Cardiac muscle cell (in vitro differentiated cells and primary cell): ENCODE measurements at places on chromosomes 1 and 21.

DNA sequence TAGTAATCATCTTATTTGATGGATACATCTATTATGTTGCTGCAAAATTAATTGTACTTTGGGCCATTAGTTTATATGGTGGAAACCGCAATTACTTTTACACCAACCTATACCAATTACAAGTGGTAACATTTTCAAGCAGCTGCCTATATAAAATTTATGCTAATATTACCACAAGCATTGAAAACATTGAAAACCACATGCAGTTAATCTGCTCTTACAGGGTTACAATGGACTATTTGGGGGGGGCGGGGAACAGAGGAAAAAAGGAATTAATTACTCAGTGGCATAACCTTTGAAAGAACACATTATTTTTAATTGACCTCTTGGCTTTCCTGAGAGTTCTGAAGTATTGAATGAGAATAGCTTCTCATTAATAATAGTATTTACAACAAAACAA is 1793.2 kb downstream of the NCAM2 start:
- no peak for DNase-seq

DNA sequence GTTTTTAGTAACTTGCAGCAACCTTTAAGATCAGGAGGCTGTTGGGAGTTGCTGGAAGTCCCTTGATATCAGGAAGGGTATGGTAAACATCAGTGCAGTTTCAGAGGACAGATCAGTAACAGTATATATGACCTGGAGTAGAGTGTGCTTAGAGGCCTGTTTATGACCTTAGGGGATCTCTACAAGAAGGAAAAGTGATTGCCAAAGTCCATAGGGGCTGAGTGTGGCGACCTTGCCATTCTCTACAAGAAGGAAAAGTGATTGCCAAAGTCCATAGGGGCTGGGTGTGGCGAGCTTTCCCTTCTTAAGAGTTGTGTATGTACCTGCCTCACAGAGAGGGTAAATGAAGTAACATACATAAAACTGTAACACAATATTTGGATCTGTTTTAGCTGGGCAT is 28.5 kb upstream of the AXDND1 start:
- no peak for DNase-seq

DNA sequence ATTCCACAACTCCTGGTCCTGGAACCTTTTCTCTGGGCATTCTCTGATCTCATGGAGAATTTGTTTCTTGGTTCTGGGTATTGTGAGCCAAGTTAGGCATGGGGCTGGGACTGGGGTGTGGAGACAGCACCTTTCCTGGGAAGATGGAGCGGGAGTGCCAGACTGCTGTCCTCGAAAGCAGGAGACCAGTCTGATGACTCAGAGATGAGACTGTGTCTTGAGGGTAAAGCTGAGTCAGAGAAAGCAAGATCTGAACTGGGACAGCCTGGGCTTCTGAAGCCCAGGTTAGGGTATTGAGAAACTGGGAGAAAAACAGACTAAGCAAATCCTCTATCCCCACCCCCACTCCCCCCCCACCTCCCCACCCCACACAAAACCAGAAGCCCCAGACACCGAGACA is 2.2 kb upstream of the KANK4 start:
- DNase-seq: no peak

DNA sequence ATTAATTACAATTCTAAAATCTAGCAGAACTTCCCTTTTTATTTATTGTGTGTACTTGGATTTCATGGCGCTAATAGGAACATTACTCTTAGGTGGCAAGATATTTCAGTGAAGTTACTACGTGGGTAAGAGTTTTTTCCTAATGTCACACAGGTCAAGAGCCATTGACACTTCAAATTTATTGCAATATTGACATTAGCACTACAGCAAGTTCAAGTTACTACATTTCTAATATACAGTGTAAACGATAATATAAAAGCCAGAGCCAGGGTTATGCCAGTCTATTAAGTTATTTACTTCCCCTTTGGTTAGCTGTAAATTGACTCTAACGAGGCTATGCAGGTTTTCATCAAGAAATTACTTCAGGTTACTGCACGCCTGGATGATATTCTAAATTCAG is 29.7 kb downstream of the CHODL start:
- no peak for DNase-seq

DNA sequence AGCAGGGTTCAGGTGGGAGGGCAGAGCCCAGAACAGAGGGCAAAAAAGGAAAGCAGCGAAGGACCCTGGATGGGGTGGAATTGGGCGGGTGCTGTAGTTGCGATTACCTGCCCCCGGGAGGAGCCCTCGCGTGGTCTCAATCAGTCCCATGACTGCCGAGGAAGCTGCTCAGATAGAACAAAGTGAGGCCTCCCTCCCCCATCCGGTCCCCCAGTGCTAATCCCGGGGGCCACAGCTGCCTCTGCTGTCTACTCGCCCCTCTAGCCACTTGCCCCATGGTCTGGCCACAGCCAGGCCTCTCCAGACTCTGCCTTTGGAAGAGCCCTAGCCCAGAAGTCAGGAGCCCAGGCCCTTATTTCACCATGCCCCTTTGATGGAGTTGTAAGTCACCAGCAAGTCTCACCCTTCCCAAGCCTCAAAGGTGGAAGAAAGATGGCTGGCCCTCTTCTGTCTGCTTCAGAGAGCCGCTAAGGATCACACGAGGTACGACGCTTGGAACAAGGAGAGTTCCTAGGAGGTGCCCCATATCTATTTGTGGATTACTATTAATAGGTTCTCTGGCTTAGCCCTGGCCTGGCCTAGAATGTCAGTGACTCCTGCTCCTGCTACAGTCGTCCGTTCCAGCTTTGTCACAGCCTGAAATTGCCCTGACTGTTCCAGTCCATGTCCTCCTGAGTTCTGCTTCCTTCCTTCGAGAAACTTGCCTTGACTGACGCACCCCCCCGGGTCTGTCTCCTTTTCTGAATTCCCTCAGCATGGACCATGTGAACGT is 16.4 kb downstream of the ECHDC2 start:
- DNase-seq: peak; percentile 69

GRCh38 chr1:27855085-27855484 is 17.3 kb upstream of the THEMIS2 start:
- no peak for DNase-seq

DNA sequence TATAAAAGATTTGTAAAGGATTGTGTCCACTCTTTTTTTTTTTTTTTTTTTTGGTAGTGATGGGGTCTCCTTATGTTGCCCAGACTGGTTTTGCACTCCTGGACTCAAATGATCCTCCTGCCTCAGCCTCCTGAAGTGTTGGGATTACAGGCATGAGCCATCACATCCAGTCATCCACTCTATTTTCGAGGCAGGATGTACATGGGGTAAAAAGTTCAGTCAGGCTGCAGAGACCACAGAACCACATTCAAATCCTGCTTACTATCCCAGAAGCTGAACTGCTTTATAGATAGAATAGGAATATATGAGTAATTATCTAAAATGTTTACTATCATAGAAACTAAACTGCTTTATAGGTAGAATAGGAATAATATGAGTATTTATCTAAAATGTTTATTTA is 26.0 kb upstream of the KCNK2 start:
- peak; percentile 11 for DNase-seq

- DNase-seq: no peak
These were observed 35.9 kb upstream of the GALNT2 start for GRCh38 chr1:230031131-230031530.

- no peak for DNase-seq
These were observed 1.1 kb upstream of the GADD45A start for GRCh38 chr1:67683766-67684525.

DNA sequence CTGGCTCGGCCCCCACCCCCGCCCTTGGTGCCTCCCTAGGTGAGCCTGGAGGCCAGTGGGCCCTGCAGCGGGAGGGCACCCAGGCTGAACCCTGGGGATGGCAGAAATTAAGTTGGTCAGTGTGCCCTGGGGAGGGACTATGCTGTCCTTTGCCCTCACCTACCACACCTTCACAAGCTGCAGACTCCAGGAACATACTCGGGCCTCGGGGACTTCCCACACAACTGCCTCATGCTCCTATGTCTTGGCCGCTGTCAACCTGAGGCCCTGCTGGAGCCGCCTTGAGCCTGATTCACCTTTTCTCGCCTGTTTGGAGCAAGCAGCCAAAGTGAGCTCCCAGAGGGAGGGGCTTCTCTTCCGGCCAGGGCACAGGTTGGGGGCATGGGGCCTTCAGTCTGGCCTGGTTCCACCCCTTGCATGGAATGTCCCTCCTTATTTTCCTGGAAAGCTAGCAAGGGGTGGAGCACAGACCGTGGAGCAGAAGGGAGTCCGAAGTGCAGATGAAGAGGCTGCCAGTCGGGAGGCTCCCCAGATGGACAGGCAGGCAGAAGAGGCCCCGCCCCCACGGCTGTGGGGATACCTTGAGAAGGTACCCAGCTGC is 24.7 kb downstream of the KNCN start:
- DNase-seq: no peak
